ENCODE measurements at places on chromosomes 4 and X.
A peak's percentile ranks its signal among the peaks of the same experiment; 100 is the strongest.

DNA sequence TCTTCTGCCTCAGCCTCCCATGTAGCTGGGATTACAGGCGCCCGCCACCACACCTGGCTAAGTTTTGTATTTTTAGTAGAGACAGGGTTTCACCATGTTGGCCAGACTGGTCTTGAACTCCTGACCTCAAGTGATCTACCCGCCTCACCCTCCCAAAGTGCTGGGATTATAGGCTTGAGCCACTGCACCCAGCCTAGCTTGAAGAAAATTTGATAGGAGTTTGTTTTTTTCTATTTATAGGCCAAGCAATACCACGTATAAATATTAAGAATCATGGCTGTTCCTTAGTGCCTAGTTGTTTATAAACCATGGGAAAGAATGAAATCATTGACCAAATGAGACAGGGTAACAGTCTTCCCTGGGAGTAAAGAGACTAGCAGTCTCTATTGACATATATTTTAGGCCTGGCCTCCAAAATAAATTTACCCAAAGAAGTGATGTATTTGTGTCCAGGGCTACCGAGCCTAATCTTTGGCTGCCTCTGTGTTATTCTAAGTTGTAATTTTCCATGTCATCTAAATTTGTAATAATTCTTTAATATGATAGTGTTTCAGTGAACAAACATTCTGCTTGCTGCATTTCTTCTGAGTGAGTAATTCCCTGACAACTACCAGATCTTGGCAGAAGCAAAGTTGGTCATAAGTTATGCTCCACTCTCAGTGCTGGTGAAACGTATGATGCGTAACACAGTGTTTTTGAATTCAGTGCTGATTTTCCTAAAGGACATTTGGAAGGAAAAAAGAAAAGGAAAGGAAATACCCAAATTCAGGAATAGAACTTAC, 10.3 kb downstream of the PKD2 start:
- DNase-seq, result no peak

DNA sequence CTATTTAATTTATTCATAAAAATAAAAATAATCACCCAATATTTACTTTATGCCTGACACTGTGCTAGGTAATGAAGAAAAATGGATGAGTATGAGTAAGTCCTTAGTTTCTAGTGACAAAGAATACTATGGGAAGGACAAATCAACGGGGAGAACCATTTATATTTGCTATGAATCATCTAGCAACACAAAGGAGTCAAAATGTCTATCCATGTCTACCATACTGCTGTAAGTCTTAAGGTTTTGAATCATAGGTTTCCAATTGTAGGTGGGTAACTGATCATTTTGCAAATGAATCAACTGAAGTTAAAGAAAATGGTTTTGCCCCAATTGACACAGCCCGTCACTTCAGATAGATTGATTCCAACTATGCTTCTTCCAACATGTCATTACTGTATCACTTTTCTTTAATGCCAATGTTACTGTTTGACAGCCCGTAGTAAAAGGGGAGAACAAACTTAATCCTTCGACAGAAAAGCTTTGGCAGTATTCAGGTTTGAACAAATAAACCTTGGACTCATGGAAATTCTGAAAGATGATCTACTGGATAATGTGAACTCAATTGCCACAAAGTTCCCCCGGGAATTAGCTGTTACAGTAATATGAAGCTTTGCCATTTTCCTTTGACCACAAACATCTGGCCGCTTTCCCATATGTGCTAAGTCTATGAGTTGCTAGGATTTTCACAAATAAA, 3.2 kb downstream of the TDO2 start:
- DNase-seq, result no peak

DNA sequence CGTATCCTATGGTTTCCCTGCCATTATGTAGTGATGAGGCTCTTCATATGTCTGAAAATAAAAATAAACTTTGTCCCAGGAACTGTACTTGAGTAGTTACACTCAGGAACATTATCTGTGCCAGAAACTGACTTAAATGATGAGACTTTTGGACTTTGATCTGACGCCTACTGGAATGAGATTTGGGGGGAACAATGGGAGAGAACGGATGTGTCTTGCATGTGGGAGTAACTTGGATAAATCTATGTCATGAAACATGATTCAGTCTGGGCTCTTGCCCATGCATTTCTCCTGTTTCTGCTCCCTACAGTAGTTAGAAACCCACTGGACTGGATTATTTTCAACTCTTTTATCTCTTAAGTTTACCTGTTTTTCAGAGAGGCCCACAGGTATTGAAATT, 2351.4 kb downstream of the PCDH7 start:
- no peak for DNase-seq

- peak; percentile 82 for DNase-seq
These were observed 54.4 kb downstream of the NBDY start for GRCh38 chrX:56783450-56783831.

GRCh38 chr4:98747393-98748091, 89.1 kb upstream of the TSPAN5 start:
- no peak for DNase-seq

DNA sequence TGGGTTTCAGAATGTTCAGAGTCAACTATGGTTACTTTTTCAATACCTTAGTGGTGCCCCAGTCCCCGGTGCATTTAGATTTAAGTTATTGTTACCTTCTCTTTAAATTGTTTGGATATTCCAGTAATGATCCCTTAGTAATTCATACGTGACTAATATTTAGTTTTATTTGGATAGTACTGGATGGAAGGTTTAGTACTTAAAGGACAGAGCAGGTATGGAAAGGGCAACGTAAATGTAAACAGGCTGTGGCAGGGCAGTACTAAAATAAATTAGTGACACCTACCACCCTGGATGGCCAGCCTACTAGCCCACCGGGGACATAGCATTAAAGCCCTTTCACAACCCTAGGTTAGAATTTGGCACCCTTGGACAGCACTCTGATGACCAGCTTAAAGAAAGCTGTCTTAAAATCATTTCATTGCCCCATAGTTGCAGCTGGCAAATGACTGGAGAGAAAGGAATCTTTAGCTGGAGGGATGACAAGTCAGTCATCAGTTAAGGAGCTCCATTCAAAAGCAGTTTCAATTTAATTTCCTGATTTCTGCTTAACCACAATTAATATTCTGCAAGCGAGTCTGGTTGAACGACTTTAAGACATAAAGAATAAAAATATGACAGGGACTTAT, 16.4 kb downstream of the PLP1 start:
- no peak for DNase-seq

- DNase-seq, result no peak
These were observed 20.9 kb downstream of the MAPK10 start for GRCh38 chr4:86338989-86339388.
